Progenitor cell of endocrine pancreas (in vitro differentiated cells): ENCODE measurements at places on chromosomes 4 and X.

DNA sequence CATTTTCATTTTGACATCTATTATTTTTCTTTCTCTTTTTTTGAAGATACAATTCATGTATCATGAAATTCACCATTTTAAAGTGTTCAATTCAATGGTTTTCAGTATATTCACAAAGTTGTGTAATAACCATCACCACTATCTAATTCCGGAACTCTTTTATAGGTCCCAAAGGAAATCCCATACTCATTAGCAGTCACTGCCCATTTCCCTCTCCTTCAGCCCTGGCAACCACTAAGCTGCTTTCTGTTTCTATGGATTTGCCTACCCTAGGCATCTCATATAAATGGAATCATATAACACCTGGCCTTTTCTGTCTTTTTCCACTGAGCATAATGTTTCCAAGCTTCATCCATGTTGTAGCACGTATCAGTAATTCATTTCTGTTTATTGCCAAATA is 3.2 kb upstream of the FGF2 start:
- no peak for DNase-seq
- no peak overlapping the region for H3K27ac ChIP-seq
- peaks cover 41% of the 10 kb centered on the region for H3K27me3 ChIP-seq
- no peaks in the 10 kb centered on the region for H3K36me3 ChIP-seq

DNA sequence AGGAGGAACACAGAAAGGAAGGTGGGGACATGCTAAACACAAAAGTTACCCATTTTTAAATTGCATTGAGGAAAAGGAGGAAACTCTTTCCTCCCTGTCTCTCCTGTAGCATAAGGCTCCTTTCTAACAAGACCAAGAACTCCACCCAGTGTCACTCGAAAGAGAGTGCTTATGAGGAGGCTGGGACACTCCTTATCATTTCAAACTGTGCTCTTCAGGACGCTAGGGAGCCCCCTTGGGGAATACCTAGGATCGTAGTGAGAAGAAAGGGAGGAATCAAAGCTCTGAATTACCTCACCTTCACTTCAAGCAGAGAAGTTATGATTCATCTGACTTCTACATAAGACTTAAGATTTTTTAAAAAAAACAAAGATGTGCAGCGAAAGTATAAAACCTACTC is 65.5 kb downstream of the F9 start:
- H3K4me1 ChIP-seq = no peaks in the 10 kb centered on the region
- no peaks in the 10 kb centered on the region for H3K36me3 ChIP-seq
- no peaks in the 10 kb centered on the region for H3K27me3 ChIP-seq
- DNase-seq = no peak
- H3K27ac ChIP-seq = no peak overlapping the region

- no peaks in the 10 kb centered on the region for H3K36me3 ChIP-seq
- H3K27me3 ChIP-seq = no peaks in the 10 kb centered on the region
- H3K4me3 ChIP-seq = no peak overlapping the region
- H3K27ac ChIP-seq = no peak overlapping the region
- no peak for DNase-seq
Measured at GRCh38 chr4:105345358-105345757, 128.5 kb downstream of the PPA2 start.

DNA sequence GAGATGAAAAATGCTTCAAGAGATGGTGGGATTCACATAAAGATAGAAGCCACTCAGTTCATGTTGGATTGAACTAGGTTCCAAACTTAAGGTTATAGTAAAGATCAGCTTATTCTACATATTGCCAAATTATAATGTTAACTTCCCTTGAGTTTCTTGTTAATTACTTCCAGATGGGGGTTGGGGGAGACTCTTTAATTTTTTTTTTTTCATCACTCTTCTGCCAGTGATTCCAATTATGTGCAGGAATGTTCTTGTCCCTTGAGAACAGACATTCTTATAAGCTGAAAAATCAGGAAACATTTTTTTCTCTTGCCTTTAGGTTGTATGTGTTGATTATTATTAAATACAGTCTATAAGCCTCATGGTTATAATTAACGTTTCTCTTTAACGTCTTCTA is 30.0 kb downstream of the MND1 start:
- H3K4me1 ChIP-seq = peaks cover 2% of the 10 kb centered on the region
- no peaks in the 10 kb centered on the region for H3K27me3 ChIP-seq
- no peak overlapping the region for H3K4me3 ChIP-seq
- no peak overlapping the region for H3K27ac ChIP-seq

DNA sequence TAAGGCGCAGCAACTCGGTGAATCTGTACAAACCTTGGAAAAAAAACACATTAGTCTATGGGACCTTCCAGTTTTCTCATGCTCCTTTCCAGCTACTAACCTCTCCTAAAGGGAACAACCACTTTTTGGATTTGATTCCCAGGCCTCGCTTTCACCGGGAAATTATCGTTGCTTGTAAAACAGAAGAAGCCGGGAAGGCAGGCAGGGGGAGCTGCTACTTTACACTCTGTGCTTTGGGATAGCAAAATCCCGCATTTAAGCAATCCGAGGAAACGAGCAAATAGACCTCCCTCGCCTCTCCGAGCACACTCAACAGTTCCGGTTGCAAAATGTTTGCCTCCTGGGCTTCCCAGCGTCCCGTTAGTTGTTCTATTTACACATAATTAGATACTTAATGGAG is 1.2 kb downstream of the CD38 start:
- H3K4me1 ChIP-seq = peaks cover 10% of the 10 kb centered on the region
- DNase-seq = no peak
- no peak overlapping the region for H3K27ac ChIP-seq

GRCh38 chr4:103364083-103364482 is 165.9 kb upstream of the CENPE start:
- no peak overlapping the region for H3K4me3 ChIP-seq
- peaks cover 9% of the 10 kb centered on the region for H3K4me1 ChIP-seq

GRCh38 chr4:148693913-148694649 is 251.9 kb upstream of the NR3C2 start:
- H3K36me3 ChIP-seq = no peaks in the 10 kb centered on the region
- H3K4me1 ChIP-seq = no peaks in the 10 kb centered on the region
- no peak overlapping the region for H3K4me3 ChIP-seq
